ENCODE measurements at places on chromosomes 4 and X.

GRCh38 chr4:53847965-53848364 lies 216.4 kb downstream of the CHIC2 start:
- no peak for DNase-seq

- no peak for DNase-seq
Measured at GRCh38 chr4:126533146-126533805, 1099.5 kb upstream of the INTU start.

GRCh38 chrX:130109429-130110378 lies 593 bp downstream of the ELF4 start:
- no peak for DNase-seq

DNA sequence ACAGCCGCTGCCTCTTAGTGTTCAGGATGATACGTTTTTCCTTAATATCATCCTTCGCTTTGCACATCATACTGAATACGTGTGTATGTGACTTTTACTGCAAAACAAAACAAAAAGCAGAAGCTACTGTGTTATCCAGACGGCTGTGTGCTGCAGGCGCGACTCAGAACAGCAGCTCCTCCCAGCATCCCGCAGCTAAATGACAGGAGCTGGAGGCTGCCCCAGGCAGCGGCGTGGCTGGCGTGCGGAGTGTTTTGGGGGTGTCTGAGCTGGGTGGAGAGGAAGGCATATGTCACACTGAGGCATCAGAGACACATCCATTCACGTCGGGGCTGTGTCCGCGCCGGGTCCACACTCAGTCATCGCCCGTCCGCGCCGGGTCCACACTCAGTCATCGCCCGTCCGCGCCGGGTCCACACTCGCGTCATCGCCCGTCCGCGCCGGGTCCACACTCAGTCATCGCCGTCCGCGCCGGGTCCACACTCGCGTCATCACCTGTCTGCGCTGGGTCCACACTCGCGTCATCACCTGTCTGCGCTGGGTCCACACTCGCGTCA lies 16.6 kb downstream of the PCGF3 start:
- DNase-seq: no peak

GRCh38 chr4:153573881-153574802 lies 108.0 kb downstream of the TMEM131L start:
- no peak for DNase-seq

DNA sequence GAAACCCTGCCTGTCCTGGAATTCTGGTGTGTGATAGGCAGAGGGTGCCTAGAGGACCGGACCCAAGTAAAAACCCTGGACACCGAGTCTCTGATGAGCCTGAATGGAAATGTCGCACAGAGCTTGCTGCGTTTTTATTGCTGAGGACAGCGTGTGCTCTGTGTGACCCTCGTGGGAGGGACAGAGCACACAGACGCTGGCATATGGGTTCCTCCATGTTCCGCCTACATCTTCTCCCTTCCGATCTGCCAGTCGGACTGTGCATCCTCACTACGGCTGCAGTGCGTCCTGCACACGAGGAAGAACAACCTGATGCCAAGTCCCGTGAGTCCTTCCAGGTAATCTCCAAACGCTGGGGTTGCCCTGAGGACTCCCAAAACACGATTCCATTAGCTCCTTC lies 68.3 kb downstream of the AFAP1 start:
- no peak for DNase-seq

GRCh38 chrX:65657659-65658058 lies 9.8 kb upstream of the MSN start:
- DNase-seq: no peak

GRCh38 chr4:184513802-184514120 lies 39.4 kb upstream of the IRF2 start:
- DNase-seq: no peak

DNA sequence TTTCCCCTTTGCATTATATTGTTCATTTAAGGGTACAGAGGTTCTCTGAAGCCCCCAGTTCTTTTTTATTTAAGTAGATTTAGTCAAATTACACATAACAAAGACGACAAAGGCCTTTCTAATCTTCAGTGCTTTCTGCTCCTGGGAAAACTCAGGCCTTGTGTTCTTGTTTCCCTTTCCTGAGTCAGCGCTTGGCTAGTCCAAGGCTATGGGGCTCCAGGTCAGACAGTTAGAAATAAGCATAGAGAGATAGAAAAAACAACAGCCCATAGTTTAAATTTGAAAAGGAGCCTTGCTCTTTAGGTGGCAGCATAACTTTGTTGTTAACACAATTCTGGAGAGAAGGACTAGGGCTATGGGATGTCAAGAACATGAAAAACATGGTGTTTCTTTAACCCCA lies 97.3 kb downstream of the PPP1R2C start:
- no peak for DNase-seq

DNA sequence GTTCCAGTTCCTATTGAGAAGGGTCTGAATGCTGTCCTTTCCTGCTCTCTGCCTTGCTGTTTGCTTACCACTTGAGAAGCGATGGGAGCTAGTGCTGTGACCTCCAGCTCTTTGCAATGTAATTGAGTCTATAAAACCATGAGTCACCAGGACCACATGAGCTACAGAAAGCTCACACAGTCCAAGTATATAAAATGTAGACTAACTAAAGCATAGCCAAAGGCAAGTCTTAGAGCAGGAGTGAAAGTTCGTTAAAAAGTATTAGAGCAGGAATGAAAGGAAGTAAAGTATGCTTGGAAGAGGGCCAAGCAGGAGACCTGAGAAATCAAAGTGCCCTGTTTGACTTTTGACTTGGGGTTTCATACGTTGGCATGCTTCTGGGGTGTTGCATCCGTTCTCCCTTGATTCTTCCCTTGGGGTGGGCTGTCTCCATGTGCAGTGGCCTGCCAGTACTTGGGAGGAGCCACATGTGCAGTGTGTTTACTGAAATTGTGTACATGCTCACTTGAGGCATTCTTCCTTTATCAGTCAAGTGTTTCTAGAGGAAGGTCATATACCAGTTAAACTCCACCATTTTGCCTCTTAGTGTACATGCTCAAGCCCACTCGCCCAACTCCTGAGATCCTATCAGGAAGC lies 71.3 kb upstream of the KIT start:
- no peak for DNase-seq

GRCh38 chr4:17811078-17811603 lies 362 bp downstream of the NCAPG start:
- DNase-seq: no peak

GRCh38 chrX:150899191-150899757 lies 806 bp upstream of the CD99L2 start:
- DNase-seq: no peak

GRCh38 chrX:142295190-142295589 lies 90.1 kb upstream of the MAGEC2 start:
- DNase-seq: no peak

DNA sequence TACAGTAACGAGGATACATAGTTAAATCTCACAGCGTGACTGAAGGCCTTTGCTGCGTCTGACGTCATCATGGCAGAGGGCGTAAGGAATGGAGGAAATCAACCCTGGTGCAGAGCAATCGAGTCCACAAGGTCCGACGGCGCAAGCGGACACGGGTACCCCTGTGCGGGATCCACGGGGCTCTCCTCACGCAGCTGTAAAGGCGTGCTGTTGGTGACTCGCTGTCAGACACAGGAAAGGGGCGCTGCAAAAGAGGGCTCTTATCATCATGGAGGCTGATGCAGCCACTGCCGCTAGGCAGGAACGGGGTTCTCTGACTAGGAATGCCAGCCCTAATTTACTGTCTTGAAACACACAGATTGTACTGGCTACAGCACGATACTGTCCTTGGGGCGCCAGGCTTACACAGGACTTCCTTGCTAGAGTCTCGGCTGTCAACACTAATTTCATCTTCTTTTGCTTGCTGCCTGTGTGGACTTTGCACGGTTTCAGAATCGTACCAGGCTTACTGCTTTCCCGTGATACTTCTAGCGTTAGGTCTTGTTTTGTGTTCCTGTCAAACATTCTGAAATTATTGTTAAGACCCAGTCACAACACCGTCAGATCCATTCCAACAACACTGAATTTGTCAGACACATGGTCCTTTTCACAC lies 13.6 kb downstream of the RNF212 start:
- no peak for DNase-seq

DNA sequence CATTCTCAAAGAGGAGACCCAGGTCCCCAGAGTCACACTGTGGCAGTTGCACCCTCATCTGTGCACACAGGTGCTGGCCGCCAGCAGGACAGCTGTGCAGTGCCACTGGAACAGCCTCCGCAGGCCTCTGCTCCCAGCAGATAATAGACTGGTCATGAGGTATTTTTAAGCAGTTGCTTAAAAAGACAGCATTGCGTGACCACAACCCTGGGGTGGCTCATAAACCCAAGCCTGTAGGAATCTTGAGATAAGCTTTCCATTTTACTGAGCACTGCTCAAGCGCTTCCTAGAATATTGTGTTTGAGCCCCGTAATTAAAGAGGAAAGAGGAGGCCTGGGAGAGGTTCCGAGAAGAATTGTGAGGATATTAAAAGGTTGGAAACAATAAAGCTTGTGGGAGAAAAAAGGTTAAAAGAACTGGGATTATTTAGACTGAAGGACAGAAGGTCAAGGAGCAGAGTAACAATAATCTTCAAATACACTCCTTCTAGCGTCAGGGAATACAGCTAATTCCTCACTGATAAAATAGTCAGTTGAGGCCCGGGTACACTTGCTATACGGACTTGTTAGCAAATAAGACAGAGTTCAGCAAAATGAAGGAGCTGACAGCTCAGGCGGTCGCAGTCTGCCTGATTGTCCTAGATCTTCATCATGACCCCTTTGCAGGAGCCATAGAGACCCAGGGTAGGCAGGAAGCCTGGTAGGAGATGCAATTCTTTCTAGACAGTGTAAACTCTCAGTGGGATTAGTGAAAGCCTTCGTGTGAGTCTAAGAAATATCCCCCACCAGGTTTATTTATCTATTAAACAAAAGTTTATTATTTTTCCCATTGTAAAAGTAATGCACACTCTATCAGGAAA lies 86.2 kb upstream of the KIT start:
- DNase-seq: no peak

DNA sequence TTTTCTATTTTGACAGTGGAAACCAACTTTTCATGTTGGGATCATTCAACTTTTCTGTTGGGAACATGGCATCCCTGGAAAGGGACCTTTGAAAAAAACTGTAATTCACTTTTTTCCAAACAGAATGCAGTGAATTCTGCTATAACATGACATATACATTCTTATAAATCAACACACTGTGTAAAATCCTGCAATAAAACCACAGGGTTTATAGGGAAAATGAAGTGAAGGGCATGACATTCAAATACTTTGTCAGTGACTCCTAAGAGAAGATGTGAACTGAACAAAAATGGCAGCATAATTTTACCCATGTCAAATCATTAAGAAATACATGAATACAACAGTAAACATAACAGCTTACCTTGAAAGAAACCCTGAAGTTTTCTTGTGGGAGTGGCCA lies 264.5 kb upstream of the ANKRD50 start:
- no peak for DNase-seq

- no peak for DNase-seq
Measured at GRCh38 chr4:146522869-146523205, 1.1 kb upstream of the SLC10A7 start.

- no peak for DNase-seq
Measured at GRCh38 chr4:101846550-101846949, 56.0 kb downstream of the BANK1 start.

DNA sequence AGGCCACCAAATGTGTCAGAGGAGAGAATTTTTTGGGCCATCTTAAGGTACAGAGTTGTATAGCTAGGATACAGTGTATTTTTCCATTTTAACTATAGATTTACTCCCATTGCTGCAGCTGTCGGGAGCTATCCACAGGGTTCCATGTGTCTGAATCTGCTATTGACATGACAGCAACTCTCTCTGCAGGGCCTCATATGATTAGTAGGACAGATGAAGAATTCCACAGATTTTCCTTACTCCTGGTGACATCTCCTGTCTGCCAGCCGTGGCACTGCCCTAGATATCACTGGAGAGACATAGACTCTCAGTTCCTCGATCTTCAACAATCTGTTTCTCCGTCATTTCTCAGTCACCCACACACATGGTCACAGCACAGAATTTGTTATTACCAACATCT lies 86.5 kb downstream of the SPCS3 start:
- no peak for DNase-seq

GRCh38 chr4:89617317-89617716 lies 219.6 kb downstream of the SNCA start:
- DNase-seq: no peak

GRCh38 chr4:151692821-151693673 lies 67.8 kb downstream of the GATB start:
- no peak for DNase-seq

GRCh38 chr4:67401902-67402301 lies 143.4 kb downstream of the CENPC start:
- no peak for DNase-seq

DNA sequence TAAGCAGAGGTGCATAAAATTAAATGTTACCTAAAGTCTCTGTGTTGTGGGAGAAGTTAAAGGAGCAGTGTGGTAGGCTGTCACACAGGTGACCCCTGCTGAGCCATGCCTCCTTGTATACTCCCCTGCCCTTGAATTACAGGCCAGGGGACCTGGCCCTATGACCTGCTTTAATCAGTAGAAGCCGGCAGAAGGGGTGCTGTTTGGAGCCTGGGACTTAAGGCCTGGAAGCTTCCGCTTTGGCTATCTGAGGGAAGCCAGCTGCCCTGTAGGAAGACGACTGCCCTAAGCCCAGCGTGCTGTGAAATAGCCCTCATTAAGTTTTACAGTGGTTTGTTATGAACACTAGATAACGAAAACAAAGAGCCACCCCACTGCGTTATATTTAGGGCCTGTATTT lies 34.1 kb downstream of the SPINK2 start:
- DNase-seq: no peak

DNA sequence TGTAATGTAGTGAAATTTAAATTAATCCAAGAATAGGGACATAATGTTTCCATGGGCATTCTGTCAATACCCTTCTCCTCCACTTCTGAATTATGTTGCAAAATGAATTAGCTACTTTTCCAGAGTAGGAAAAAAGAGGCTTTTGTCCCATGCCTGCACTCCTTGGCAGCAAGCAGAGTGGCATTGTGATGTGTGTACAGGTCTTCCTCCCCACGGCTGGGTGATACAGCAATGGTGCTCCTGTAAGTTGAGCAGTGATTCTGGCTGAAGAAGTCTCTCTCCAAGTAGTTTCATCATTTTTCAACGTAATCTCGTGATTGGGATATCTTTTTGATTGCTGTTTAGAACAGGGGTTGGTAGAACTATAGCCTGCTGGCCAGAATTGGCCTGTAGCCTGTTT lies 59.9 kb downstream of the KIT start:
- no peak for DNase-seq

DNA sequence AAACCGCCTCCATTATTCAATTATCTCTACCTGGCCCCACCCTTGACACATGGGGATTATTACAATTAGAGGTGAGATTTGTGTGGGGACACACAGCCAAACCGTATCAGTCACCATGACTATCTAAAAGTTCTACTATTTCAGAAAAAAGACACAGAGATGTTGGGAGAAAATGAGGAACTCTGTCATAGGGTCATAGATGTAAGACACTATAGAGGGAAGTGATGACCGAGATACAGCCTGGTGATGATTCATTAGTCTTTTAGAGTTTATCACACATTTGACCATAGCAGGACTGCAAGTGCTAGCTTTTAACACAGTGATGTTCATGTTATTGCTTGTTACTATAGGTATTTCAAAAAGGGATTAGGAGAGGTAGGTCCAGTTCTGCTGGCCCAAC lies 357.0 kb upstream of the AADAT start:
- DNase-seq: no peak

Measured in cortex of kidney (tissue), 1 donor.